GM23338 (cell line): ENCODE measurements at places on chromosomes 6 and 20. TPM values are rescaled to one million over a fixed set of nuclear protein-coding genes. Genes with fewer than 3 reads are reported as not detected.

Gene GPSM3
- total RNA-seq, result 4.7 and 7.8 TPM in 2 replicates

GRCh38 chr6:62371453-62372210, 85.6 kb upstream of the KHDRBS2 start:
- no peak overlapping the region for H3K4me3 ChIP-seq
- no peaks in the 10 kb centered on the region for H3K27me3 ChIP-seq
- no peaks in the 10 kb centered on the region for H3K4me1 ChIP-seq
- no peak overlapping the region for H3K27ac ChIP-seq
- peak; percentile 29 for DNase-seq

GRCh38 chr20:7989379-7989778, 30.2 kb downstream of the TMX4 start:
- H3K36me3 ChIP-seq, result no peaks in the 10 kb centered on the region; the same call in 1 of the 2 replicates
- H3K4me3 ChIP-seq, result no peak overlapping the region
- peaks cover 5% of the 10 kb centered on the region; the same call in 1 of the 2 replicates for H3K4me1 ChIP-seq
- no peak for DNase-seq
- H3K27ac ChIP-seq, result no peak overlapping the region

GRCh38 chr6:10599046-10599445, 77.9 kb downstream of the GCNT2 start:
- H3K27me3 ChIP-seq, result no peaks in the 10 kb centered on the region
- peaks cover 69% of the 10 kb centered on the region for H3K4me1 ChIP-seq
- no peaks in the 10 kb centered on the region for H3K36me3 ChIP-seq

Gene MYB
- 7.9 and 10.4 TPM in 2 replicates for total RNA-seq

DNA sequence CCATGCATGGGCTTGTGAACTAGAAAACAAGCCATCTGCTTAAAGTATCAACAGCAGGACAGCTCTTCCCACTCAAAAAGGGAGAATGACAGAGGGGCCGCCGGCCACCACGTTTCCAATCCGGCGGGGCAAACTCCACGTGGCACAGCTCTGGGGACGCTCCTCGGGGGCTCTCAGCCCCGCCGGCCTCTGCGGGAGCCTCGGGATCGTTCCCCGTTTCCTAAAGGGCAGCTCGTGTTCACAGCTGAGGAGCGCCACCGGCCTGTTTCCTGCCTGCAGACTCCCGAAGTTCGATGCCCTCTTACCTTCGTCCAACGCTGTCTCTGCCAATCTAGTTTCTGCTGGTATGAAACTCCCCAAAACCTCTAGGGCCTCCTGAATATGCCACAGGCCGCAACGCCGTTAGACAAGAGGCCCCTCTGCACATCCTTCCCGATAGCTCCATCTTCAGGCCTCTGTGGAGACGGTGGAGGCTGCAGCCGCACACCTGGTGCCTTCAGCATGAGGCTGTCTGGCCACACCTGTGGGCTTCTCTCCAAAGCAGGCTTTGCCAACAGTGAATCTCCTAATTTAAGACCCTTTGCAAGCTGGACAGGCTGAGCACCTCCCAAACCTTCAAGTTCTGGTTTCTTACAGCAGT, 46.5 kb downstream of the KCNQ2 start:
- no peaks in the 10 kb centered on the region for H3K36me3 ChIP-seq
- H3K4me3 ChIP-seq, result no peak overlapping the region
- no peak overlapping the region for H3K27ac ChIP-seq

DNA sequence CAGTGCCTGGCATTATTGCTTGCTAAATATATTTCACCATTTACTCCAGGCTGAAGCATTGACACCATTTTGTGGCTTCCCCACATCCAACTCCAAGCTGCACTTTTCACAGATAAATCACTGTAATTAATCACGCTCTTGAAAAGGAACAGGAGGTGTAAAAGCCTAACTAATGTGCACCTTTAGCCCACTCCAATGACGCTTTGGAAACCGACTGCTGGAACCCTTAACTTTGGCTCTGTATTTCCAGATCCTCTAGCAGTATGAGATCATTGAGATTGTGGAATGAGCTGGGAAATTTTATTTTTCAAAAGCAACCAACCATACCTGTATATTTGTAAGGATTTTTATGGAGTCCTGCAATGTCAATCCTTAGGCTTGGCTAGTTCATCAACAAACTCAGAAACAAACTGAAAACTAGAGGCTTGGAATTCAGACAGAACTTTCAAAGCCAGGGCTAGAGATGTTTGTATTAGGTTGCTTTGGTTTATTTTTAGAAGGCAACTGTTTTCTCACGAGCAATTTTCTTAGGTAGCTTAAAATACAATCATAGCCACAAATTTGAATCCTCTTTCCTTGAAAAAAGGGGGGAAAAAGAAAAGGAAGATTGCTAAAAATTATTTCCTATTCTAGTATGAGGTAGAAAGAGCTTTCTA, 52.8 kb upstream of the UTRN start:
- H3K4me1 ChIP-seq, result 0 out of 2 replicates have a peak, but pooled peaks cover 13% of the 10 kb centered on the region
- H3K36me3 ChIP-seq, result no peaks in the 10 kb centered on the region
- no peak overlapping the region for H3K27ac ChIP-seq
- H3K4me3 ChIP-seq, result no peak overlapping the region

- DNase-seq, result peak; percentile 98
- peaks cover 74% of the 10 kb centered on the region for H3K4me1 ChIP-seq
- peak overlapping the region; percentile 100 for H3K27ac ChIP-seq
- H3K36me3 ChIP-seq, result no peaks in the 10 kb centered on the region
- peak overlapping the region; percentile 49 for H3K4me3 ChIP-seq
Measured at GRCh38 chr20:47319517-47320252, 36.8 kb downstream of the ZMYND8 start.

DNA sequence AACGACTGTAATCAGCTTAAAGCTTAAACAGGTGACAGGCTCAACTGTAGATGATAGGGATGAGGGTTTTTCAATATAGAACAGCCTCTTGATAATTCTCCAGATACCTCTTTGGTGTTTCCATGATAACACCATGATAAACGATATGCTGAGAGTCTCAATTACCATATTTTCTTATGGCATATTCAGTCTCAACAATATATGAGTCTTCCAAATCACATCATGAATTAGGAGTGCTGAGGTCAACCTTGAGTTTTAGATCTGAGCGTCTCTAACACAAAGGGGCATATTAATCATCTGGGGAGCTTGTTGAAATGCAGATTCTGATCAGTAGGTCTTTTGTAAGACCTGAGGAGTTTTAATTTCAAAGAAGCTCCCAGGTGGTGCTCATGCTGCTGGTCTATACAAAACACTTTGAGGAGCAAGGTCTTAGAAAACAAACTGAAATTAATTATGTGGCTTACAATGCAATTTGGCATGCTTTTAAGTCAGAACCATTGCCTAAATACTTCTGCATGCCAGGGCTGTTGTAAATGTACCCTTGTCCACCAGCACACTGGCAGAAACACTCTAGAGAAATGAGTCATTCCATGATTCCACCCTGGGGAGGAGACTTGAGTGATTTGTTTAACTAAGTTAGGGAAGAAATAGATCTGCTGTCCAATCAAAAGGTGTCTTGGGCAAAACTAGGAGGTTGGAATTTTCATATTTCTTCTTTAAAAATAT, 49.6 kb downstream of the PTCHD4 start:
- peaks cover 10% of the 10 kb centered on the region; the same call in 1 of the 2 replicates for H3K4me1 ChIP-seq
- no peak overlapping the region for H3K27ac ChIP-seq
- no peaks in the 10 kb centered on the region for H3K36me3 ChIP-seq
- H3K27me3 ChIP-seq, result peaks cover 4% of the 10 kb centered on the region; the same call in 1 of the 2 replicates

Gene FOXS1
- total RNA-seq, result not detected in 2 replicates
